Kidney epithelial cell (primary cell): ENCODE measurements at places on chromosomes 7 and 10.

- peak; percentile 74 for DNase-seq
Observed at GRCh38 chr7:977326-978048, 2.1 kb upstream of the COX19 start.

GRCh38 chr10:129411393-129411705, 55.7 kb upstream of the MGMT start:
- DNase-seq: no peak

DNA sequence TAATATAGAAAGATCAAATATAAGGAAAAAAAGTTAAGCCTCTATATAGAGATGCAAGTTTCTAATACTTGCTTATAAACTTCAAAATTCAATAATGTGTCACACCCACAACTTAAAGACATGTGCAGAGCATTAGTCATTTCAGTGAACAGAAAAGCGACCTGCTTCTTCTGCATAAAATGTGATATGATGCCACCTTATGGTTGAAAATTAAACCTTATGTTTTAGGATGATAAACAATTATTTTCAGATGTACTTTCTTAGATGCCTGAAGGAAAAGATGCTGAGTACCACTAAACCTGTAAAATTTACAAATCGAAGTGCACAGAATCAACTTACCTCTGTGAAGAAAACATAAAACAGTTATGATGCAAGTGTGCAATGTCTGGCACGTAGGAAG, 96.0 kb downstream of the MTERF1 start:
- peak; percentile 9 for DNase-seq

DNA sequence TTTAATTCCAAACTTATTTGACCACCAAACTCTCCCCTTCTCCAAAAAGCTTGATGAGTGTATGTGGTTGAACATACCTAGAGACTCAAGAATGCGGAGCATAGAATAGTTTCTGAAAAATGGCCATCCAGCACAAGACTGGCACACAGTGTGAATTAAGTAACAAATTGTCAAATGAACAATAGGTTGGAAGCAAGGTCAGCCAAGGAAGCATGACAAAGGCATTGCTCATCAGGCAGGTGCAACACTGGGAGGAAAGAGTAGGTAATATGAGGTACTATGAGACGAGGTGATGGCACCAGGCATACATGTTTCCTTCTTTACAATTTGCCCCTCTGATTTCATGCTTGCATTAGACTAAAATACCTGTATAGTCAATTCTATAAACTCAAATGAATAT, 73.7 kb downstream of the DKK1 start:
- peak; percentile 31 for DNase-seq

GRCh38 chr10:80186364-80187012, 18.8 kb downstream of the ANXA11 start:
- DNase-seq: no peak

DNA sequence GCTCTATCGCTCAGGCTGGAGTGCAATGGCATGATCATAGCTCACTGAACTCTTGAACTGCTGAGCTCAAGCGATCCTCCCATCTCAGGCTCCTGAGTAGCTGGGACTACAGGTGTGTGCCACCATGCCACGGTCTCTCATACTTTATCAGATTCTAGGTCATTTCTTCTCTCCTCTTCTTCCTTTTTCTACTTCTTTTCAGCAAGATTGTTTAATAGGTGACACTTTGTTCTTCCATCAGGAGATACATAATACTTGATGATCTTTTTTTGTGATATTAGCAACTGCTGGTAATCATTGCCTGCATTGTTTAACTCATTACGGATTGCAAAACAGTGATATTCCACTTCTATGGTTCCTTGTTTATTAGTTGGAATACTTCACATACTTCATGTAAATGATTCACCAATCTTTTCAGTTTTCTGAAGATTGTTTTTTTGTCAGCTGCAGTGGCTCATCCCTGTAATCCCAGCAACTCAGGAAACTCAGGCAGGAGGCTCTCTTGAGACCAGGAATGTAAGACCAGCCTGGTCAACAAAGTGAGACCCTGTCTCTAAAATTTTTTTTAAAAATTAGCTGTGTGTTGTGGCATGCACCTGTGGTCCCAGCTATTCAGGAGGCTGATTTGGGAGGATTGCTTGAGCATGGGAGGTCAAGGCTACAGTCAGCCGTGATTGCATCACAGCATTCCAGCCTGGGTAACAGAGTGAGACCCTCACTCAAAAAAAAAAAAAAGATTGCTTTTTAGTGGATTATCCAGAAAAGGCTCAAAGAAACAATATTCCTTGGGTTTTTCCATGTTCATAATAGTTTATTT, 36.2 kb upstream of the CHST3 start:
- peak; percentile 29 for DNase-seq

DNA sequence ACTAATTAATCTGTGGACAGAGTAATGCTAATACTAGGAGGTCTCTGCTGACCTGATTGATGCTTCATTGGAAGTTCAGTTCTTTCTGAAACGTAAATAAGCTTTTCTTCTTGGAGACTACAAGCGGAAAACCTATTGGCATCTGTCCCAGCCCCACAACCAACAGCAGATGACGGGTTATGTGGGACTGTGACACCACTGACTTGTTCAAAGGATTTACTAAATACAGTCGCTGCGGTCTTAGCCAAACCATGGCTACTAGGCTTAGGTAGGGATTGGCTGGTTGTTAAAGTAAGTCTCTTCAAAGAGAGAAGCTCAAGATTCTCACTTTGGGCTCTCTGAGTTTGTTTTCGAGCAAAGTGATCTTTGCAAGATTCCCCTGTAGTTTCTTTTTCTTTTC, 68.3 kb downstream of the HYCC1 start:
- no peak for DNase-seq

DNA sequence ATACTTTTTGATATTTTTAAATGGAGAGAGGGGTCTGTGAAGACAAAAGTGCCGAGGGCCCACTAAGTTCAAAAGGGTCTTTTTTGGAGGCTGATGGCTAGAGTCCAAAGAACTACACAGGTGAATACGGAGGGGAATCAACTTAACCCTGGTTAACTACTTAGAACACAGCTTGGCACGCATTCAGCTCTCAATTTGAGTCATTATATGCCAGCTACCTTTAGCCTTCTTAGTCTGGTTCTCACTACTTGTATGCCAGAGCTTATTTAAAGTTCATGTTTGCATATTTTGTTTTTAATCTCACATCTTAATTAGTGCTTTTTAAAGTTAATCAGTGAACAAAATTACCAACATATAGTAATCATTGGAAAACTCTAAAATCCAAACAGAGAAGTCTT, 80.8 kb downstream of the VWDE start:
- DNase-seq: no peak

GRCh38 chr7:159281573-159281972, 136.9 kb upstream of the VIPR2 start:
- no peak for DNase-seq

DNA sequence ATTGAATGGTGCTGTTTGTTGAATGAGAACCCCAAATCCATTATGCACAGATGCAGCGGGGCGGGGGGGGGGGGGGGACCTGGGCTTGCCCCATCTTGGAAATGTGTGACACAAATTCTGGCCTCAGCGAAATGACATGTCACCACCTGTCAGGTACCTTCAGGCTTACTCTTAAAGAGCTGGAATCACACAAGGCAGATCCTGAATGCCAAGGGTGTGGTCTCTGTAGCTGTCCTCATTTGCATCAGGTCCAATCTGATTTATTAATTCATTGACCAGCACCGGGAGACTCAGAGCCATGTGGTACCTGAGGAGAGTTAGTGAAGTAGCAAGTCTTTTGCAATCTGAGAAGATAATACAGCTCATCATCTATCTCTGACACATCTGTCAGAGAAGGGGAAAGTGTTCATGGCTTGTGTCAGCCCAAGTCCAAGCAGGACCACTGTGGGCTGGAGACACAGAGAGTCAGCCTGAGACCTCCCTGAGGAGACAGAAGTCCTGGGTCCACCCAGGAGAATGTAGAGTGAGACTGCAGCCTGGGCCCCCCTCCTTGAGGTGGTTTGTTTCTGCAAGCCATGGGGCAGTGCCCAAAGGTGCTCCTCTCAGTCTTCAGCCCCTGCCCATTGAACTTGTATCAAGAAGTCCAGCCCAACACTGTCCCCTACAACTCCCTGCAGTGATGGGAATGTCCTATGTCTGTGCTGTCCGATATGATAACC, 46.7 kb downstream of the ADCYAP1R1 start:
- DNase-seq: no peak

DNA sequence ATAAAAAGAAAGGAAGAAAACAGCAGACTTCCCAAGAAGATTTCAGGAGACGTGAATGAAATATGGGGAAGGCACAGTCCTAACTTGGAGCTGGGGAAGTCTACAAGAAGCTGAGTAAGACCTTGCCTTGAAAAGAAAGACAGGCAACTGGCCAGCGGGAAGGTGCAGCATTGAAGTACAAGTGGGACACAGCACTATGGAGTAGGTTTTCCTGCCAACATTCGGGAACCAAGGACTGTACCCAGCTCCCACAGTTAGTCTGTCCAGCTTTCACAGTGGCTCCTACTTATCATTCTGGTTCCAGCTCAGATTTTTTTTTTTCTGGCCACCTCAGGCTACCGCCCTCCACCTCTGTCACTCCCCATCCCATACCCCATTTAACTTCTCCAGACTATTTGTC, 10.0 kb downstream of the HPS1 start:
- DNase-seq: no peak

DNA sequence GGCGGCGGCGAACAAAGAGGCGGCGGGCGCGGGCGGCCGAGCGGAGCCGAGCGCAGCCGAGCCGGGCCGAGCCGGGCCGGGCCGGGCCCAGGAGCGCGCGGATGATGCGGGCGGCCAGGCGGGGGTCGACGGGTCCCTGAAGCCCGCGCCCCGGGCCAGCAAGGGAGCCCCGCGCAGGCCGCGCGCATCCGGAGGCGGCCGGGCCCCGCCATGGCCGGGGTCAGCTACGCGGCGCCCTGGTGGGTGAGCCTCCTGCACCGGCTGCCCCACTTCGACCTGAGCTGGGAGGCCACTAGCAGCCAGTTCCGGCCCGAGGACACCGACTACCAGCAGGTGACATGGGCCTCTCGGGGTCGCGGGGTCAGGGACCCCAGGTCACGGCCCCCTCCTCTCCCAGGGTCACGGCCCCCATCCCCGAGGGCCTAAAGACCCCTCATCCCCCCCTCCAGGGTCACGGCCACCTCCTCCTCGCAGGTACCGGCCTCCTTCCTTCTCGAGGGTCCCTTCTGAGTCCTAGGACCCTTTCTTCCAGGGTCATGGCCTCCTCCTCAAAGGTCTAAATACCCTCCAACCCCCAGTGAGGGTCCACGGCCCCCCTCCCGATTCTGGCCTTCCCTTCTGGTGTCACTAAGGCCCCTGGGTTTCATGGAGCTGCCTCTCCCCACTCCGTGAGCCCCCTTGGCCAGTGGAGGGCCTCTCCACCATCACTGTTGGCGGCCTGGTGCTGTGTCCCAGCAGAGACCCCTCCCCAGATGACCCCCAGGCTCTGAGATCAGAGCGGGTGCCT, at the start of gene TTYH3:
Gene TTYH3, plus strand, starts transcription at position 41 of the 787 bp plus-strand sequence. Its CDS starts 170 bp downstream, at position 211.
- no peak for DNase-seq

DNA sequence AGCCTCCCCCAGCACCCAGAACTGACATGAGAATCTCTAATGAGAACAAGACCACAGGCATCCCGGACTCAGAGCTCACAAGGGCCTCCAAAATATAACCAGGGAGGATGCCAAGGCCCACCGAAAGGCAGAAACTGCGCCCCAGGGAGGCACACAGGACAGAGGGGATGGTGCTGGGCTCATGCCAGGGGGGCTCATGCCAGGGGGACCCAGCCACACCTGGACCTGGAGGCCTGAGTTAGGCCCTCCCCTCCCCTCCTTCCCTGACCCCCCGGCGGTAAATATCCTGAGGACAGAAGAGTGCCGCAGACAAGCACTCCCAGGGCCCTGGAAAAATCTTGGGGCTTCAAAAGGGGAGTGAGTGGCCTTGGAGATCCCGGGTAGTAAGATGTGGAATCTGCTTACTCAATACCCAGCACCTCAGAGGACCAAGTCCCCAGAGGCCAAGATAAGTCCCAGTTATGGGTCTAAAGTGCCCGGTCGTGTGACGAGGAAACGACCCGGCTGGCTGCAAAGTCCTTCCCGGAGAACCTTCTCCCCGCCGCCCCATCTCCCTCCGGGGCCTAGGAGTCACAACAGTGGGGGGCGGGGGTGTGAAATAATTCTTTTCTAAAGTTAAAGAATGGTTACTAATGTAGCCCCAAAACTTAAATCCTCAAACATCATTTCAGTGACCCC, 11.9 kb downstream of the PDGFA start:
- no peak for DNase-seq

DNA sequence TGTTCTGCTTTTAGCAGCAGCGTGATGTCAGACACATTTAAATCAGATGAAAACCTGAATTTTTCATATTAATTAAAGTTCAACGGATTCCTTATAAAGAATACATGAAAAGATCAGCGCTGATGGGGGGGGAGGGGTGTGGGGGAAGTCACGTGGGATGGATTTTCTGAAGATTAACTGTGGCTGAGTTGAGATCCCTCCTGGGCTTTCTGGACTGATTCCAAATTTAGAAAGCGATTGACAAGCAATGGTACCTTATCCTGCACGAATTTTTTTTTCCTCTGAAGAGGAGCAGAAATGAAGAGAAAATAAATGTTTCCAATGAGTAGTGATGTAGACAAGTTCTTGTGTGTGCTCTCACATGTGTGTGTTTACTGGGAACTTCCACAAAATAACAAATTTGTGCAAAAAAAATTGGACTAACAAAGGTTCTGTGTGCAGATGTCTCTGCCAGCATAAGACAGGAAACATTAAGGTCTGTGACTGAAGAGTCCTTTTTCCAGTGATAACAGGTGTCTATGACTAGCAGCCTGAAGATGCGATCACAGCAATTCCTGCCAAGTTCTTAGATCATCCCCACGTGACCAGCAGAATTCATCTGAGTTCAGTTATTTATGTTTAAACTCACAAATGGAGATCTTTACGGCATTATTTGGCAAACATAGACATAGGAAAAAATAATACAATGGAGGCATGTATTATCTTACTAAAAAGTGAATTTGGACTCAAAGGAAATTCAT, 585.2 kb upstream of the CELF2 start:
- DNase-seq: no peak

DNA sequence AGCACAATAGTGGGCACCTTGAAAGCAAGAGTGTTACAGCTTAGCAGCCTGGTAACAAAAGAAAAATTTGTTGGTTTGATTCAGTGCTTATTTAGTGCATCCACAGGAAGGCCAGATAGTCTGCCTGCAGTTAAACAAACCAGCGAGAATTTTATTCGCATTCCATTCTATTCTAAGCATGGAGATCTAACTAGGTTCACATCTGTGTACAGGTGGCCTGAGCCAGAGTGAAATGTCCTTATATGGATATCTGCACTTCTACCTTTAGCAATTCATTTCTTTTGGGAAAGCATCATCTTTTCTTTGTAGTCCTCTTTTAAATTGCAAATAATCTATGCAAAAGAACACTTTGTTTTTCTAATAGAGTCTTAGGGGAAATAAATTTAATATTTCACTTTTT, 659.0 kb upstream of the FZD8 start:
- DNase-seq: no peak

- DNase-seq: no peak
Observed at GRCh38 chr10:56329961-56330360, 31.1 kb downstream of the ZWINT start.

DNA sequence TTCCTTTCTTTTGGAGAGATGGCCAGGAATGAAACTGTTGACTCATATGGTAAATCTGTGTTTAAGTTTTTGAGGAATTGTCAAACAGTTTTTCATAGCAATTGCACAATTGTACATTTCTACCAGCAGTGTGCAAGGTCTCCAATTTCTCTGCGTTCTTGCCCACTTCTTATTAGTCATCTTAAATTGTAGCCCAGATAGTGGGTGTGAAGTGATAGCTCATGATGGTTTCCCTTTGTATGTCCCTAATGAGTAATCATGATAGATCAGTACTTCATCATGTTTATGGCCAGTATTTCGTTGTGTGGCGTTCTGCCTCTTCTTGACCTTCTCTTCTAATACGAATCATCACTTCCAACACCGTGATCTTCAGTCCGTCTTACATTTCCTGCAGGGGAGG, 136.3 kb downstream of the DOCK1 start:
- DNase-seq: no peak
